Omental fat pad (tissue), 4 donors: ENCODE measurements at places on chromosomes 11 and 22. TPM values are rescaled to one million over a fixed set of nuclear protein-coding genes. Genes with fewer than 3 reads are reported as not detected.

DNA sequence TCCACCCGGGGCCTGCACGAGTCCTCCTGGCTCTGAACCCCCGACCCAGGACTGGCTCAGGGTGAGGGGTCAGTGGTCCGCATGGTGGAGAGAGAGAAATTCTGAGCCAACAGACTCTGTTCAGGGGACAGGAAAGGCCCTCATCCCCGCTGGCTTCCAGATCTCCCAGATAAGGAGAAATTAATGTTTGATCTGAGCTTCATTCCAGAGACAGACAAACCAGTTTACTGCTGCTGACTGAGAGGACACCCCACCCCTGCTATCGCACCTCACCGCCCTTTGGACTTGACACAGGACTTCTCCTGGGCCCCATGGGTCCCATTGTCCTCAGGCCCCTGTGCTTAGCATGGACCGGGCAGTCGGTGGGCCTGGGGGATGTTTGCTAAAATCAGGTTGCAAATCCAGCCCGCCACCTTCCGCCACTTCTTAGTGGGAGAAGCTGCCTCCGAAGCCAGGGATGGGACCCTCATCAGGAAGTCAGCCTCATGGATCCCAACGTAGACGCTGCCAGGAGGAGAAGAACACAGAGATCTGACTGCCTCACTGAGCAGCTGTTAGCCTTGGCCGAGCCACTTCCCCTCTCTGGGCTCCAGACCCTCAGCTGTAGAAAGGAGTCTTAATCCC lies 11.2 kb upstream of the UPK3A start:
- DNase-seq, result no peak

GRCh38 chr11:76267556-76267955 lies 61.3 kb upstream of the WNT11 start:
- no peak for DNase-seq

The OR5M3 gene
- not detected for total RNA-seq

The KRTAP5-10 gene
- total RNA-seq, result not detected

The CASP5 gene
- total RNA-seq, result not detected

- no peak for DNase-seq
Measured at GRCh38 chr11:85939099-85940015, 84.2 kb downstream of the CCDC83 start.

DNA sequence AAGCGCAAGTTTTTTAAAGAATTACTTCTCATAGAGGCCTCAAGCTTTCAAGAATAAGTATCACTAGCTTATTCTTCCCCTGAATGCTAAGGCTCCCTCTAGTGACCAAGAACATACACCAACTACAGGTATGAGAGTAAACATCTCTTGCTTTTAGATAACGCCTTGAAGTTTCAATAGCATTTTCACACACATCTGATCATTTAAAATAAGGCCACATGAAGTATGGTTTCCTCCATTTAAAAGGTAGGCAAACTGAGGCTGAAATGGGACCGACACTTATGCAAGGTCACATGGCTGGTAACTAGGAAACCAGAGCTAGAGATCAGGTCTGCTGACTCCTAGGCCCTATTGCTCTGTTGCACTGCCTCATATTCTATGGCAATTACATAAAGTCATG lies 66.5 kb downstream of the CCDC34 start:
- no peak for DNase-seq

The RIMBP3C gene
- not detected for total RNA-seq

GRCh38 chr11:118939404-118939915 lies 13.7 kb upstream of the BCL9L start:
- DNase-seq, result no peak

GRCh38 chr22:31036671-31037550 lies 44.2 kb upstream of the SMTN start:
- DNase-seq, result no peak

- DNase-seq, result no peak
Measured at GRCh38 chr11:33445761-33446161, 188.6 kb downstream of the HIPK3 start.

GRCh38 chr11:30155428-30155827 lies 75.4 kb upstream of the FSHB start:
- no peak for DNase-seq

DNA sequence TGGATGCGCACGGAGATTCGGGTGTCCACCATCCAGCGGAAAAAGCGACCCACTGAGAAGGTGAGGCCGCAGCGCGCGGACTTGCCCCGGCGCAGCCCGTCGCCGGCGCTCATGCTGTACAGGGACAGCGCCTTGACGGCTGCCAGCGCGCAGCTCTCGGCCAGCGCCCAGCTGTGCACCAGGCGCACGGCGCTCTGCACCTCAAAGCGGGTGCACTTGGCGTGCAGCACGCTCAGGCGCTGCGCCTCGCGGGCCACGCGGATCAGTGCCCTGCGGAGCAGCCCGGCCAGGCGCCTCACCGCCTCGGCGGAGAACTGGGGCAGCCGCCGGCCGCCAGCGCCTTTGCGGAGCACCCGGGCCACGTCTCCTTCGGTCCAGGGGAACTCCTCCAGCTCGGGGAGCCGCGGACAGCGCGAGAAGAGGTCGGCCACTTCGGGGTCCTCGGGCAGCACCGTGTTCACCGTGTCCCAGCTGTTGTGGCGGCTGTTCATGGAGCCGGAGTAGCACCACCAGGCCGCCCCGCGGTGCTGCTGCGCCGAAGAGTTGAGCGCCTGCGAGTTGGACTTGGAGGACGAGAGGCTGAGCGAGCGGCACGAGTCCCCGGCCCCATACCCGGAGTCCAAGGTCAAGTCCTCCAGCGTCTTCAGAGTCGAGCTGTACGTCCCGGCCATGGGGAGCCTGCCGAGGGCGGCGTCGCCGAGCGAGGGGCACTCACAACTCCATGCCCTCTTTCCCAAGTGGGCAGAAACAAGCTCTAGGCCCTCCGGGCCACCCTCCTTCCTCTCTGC lies 703 bp downstream of the ABTB2 start:
- DNase-seq, result no peak

The LPXN gene
- 9.8 TPM for total RNA-seq

- no peak for DNase-seq
Measured at GRCh38 chr11:58762284-58763119, 30.8 kb upstream of the GLYAT start.

The PLAAT5 gene
- total RNA-seq, result 12.0 TPM

DNA sequence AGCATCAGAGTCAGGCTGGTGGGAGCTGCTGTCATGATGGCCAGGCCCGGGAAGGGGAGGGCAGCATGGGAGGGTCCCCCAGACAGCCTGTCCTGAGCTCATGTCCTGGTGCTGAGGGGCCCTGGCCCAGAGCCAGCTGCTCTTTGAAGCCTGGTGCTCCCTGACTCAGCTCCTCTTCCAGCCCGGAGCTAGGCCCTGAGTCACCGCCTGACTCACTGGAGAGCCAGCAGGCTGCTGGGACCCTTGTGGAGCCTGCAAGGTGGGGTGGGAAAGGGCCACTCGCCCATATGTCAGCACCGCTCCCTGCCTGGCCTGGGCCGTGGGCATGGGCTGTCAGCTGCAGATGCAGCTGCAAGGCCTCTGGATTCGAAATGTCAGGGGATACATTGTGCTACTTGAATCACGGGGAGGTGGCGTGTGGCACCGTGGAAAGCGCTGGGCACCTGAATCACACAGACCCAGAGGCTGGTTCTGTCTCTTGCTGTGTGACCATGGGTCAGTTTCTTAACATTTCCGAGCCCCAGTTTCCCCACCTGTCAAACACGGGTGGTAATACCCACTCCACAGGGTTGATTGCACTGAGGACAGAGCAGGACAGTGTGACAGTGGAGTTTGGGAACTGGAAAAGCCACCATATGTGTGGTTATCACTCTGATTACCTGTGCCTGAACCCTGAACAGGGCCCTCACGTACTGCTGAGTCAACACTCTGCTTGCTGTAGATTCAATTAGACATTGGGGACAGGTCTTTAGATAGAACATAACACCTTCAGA lies 4.4 kb downstream of the CACNA1I start:
- DNase-seq, result no peak

DNA sequence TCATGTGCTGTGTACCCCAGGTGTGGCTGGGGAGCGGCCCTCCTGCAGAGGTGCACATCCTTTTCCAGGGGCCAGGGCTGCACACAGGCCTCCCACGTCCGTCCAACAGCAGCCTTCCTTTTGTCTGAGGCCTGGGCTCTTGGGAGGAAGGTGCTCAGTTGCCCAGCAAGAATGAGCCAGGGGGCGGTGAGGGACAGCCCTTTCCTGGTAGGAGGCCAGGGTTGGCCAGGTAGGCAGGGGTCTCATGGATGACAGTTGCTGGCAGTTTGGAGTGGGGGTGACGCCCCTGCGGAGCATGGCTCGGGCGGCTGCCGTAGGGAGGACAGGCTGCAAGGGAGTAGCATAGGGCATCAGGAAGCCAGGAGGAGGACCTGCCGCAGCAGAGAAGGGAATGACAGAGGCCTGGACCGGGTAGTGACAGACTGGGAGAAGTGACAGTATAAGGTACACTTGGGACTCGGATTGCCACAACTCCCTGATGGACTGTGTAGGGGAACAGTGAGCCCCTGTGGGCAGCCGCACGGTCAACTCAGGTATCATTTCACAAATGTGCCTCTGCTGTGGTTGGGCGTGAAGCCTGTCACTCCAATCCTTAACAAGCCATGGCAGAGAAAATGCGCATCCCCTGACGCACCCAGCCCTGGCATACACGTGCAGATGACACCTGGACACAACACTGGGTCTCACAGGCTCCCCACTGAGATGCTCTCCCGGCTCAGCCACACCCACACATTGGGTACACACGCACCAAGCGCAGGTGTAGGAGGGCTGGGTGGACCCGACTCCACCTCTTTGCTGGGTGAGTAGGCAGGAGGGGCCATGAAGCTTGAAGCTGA lies 79.7 kb downstream of the DGCR2 start:
- DNase-seq, result no peak

The LMO1 gene
- total RNA-seq, result not detected

DNA sequence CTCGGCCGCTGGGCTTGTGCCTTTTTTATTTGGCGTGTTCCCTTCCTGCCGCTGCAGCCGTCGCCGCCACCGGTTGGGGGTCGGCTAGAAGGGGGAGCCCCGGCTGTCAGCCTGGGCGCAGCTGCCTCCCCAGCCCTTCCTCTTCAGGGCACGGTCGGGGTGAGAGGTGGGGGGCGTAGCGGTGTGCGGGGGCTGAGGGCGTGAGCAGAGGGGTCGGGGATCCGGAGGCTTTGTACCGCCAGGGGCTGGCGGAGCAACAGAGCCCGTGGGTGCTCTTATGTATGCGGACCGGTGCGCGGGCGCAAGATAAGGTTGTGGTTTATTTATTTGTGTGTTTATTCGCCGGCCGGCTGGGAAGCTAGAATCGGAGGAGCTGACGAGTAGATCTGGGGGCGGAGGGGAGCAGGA lies 477 bp downstream of the ZBTB16 start:
- DNase-seq, result no peak

GRCh38 chr11:60498853-60499252 lies 6.3 kb downstream of the MS4A12 start:
- no peak for DNase-seq

The MGAT3 gene
- 23.5 TPM for total RNA-seq

The KIRREL3 gene
- total RNA-seq, result 0.60 TPM

DNA sequence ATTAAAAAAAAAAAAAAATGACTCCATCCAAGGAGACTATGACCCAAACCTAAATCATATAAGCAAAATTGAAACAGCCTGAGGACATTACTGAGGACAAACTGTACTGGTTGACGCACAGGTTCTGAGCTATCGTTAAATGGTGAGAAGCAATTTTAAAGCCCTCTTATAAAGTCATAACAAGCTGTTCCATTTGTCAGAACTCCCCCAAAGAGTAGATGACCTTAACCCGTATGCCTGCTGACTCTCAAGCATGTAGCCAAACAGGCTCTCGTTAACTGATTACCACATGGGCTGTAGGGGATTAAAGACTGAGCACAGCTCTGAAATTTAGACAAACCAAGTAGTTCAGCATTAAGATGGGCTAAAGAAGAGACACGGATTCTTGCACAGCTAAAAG lies 2.2 kb downstream of the CRYAB start:
- no peak for DNase-seq

The ENTHD1 gene
- total RNA-seq, result not detected

DNA sequence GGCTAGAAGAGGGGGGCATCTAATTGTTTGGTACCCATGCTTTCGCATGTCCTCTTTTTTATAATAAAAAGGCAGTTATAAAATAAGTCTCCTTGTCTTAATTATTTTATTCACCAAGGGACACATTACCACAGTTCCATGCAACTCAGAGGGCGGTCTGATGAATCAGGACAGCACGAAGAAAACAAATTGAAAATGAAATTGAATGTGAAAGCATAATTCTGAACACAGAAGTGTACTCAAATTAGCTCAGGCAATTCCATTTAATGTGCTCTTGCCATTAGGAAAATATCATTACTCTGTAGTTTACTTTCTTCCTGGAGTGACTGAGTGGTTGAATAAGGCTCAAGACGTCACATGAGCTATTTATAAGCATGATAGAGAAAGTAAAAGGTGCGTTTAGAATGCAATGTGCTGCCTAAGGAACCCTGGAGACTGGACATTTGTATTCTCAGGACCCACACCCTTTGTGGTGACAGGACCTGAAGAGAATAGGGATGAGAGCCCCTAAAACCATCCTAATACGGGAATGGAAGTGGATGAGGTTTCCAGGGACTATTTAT lies 59.6 kb downstream of the MTNR1B start:
- no peak for DNase-seq

DNA sequence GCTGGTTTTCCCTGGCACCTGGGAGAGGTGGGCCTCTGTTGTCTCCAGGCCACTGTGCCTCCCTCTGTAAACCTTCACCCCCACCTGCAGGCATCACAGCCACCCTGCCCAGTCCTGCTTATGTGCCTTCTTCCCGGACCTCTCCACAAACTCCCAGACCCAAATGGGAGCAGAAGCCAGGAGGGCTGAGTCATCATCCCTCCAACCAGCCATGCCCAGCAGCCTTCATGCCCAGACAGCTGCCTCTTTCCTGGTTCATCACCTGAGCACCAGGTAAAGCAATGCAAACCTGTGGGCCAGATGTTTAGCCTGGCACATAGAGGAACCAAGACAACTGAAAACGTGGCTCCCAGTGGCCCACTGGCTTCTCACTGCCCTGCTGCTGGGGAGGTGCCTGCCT lies 2.1 kb upstream of the TMPRSS4 start:
- DNase-seq, result no peak

DNA sequence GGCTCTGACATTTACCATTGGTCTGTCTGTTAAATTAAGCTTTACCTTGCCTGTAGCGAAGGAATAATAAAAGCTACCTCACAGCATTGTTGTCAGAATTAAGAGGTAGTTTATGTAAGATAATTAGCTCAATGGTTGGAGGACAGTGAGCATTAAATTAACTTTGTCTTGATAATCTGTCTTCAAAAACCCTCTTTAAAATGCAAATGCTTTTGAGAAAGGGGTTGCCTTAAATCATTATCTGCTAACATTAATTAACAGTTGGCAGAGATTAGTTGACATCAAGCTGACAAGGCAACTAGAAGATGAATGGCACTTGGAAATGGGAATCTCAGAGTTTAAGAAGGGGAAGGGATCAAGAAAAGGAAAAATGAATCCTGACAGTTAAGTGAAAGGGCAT lies 761.1 kb upstream of the ARHGAP42 start:
- DNase-seq, result no peak
